Activated T-helper 1 cell treated with anti-CD3 and anti-CD28 coated beads, Interleukin-2, amount 50 U/mL, for 16 hours (primary cell): ENCODE measurements at places on chromosomes 7 and 10.
A peak's percentile ranks its signal among the peaks of the same experiment; 100 is the strongest.

- DNase-seq: no peak
Measured at GRCh38 chr7:111229181-111229740, 138.3 kb downstream of the LRRN3 start.

DNA sequence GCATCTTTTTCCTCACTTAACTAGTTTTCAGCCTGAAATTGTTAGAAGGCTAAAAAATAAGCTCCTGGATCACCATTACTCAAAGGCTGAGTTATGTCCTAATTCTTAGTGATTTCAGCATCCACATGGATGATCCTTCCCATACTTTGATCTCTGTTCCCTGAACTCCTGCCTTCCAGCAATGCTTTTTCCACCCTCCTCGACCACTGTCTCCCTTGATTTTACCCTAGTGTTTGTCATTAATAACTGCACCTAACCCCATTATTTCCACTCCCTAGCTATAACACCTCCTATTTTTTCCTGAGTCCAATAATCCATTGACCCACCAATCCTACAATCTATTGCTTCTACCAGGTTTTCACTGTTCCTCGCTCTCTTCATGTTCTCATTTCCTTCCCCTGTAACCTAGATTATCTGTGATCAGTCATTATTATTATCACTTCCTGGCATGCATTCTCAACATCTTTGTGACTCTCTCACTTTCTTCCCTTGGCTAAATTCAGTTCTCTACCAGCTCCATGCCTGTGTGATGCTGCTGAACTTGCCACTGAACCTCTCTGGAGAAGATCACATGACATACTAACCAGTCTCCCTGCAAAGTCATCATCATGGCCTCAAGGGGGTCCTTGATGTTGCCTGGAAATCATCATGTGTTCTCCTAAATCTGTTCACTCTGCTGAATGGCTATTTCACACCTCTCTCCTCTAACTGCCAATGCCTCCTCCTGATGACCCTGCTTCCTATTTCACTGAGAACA lies 6.5 kb upstream of the CALU start:
- DNase-seq: no peak

- no peak for DNase-seq
Measured at GRCh38 chr10:34185998-34186397, 629.1 kb downstream of the PARD3 start.

DNA sequence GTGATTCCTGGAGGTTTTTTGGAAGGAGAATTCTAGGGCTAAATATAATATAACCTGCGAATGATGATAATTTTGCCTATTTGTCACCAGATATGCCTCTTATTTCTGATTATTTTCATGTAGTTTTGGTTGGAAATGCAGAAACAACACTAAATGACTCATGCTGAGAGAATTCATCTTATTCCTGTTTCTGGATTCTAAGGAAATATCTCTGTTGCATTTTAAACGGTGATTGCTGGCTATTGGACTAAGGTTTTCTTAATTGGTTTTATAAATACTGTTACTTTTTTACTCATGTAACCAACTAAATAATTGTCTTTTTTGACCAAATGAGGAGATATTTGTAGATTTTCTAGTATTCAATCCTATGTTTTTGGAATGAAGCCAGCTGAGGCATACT lies 204.9 kb upstream of the NPSR1 start:
- no peak for DNase-seq

DNA sequence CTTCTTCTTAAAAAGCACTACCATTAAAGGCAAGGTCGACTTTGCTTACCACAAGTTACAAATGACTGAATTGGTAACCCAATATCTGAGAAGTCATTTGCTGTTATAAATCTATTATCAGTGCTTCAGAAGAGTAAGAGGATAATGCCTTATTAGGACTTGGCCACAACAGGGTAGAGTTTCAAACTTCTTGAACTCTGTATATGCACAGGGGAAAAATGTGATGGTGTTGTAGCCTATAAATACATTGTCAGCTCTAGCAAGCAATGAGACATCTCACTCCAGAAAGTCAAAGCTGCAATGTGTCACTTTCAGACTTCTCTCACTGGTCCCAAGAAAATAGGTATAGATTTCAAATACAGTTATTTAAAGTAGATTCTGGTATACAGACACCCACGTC lies 9.3 kb downstream of the TFEC start:
- no peak for DNase-seq

DNA sequence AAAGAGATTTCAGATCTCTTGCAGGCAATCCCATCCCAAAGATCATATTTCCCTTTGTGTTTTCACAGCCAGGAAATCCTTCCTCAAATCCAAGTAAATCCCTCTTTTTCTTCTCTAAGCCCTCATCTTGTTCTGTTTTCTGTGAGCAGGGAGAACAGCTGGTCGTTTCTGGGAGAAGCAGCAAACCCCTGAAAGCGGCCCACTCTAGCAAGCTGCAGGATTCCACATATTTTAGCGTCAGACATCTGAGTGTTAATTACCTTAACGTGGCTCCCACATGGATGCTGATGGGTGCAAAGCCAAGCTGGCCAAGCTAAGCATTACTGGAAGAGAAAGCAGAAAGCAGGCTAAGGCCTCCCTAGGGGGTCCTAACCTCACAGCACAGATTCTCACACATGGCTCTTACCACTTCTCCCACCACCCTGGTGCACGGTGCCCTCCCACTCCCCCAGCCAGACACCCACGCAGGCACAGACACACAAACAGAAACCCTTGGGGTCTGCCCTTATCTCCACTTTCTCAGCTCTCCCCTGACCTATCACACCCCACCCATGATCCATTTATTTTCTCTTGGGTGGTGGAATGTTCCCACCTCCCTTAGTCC lies 551.0 kb upstream of the AUTS2 start:
- DNase-seq: no peak

- no peak for DNase-seq
Measured at GRCh38 chr7:25598765-25599164, 370.5 kb upstream of the NPVF start.

- no peak for DNase-seq
Measured at GRCh38 chr10:118729641-118730258, 25.0 kb downstream of the CACUL1 start.

DNA sequence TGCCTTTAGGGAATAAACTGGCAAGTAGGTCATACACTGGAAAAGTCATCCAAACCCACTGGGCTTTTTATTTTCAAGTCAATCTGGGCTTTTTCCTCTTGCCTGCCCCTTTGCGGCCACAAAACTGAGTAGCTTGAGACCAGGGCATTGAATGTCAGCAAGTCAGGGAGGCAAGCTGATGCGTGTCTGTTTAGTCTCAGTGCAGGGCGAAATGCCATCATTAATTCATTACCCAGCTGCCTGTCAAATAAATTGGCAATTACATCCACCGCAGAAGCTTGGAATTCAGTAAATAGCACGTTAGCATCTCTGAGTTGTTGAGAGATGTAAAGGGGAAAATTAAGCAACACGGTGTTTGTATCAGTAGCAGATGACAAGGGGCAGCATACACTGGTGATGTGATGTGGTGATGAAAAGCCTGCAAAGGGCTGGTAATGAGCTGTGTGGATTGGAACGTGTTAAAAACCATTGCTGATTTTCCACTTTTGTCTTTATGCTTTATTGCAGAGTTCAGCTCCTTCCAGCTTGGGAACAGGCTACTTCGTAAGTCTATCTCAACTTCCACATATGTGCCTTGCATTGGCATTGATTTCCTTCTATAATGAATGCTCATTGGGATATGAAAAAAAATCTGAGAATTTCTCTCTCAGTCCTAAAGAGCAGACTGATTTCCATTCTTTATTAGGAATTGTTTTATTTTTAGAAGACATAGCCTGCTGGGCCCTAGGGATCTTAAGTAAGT lies 535.9 kb downstream of the AUTS2 start:
- no peak for DNase-seq

DNA sequence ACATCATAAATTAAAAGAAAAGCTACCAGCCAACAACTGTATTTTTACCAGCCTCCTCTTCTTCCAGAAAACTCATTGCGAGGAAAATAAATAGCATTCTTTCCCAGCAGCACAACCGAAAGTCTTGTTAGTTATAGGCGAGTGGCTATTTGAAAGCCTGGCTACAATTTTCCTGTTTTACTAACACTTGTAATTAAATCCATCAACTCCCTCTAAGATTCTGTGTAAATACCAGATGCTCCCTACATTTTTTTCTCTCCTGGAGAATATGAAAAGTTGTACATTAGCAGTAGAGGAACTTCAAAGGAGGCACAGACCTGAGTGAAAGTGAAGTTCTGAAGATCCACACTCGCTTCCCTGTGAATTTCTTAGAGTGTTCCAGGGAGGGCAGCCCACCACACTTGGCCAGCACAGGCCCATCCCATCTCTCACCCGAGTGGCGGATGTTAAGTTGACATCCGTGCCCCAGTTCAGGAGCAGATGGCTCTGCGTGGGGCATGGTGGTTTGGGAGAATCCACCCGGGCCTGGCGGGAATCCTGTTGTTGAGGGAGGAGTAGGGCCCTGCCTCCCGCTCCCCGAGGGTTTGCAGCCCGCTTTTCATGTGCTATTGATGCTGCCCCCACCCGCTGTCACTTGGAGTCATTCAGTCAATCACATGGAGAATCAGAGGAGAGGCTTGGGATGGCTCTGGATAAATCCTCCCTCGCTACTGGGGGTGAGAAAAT lies 451.0 kb upstream of the GALNT17 start:
- DNase-seq: no peak

- DNase-seq: peak; percentile 30
Measured at GRCh38 chr10:6347391-6347951, 144.7 kb downstream of the PFKFB3 start.

DNA sequence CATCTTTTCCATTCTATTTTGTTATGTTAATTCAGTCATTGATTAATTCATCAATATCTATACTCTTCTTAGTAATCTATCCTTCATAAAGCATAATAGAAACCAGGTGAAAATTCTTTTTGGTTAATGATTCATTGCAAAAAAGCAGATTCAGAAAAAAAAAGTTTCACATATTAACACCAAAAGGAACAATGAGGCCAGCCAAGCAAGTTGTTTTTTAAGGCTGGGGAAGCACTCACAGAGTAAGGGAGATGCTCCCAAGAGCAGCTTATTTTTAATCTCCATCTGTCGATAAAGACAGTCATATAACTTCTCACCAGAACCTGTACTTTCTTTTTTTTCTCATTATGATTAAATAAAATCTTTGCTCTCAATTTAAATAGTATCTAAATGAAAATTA lies 95.8 kb downstream of the CACNA2D1 start:
- no peak for DNase-seq

GRCh38 chr7:3805151-3805550 lies 504.1 kb downstream of the SDK1 start:
- DNase-seq: no peak

GRCh38 chr10:102247734-102248133 lies 2.4 kb downstream of the GBF1 start:
- no peak for DNase-seq

GRCh38 chr7:24049296-24049695 lies 234.7 kb upstream of the NPY start:
- no peak for DNase-seq

- no peak for DNase-seq
Measured at GRCh38 chr7:157863906-157864810, 527.4 kb downstream of the DNAJB6 start.

- no peak for DNase-seq
Measured at GRCh38 chr10:26216585-26217395, at the start of gene GAD2. GAD2 (plus strand) TSS chr10:26216774; CDS start chr10:26216810, 36 bp downstream.

GRCh38 chr10:71623098-71623985 lies 96.2 kb downstream of the C10orf105 start:
- DNase-seq: no peak

DNA sequence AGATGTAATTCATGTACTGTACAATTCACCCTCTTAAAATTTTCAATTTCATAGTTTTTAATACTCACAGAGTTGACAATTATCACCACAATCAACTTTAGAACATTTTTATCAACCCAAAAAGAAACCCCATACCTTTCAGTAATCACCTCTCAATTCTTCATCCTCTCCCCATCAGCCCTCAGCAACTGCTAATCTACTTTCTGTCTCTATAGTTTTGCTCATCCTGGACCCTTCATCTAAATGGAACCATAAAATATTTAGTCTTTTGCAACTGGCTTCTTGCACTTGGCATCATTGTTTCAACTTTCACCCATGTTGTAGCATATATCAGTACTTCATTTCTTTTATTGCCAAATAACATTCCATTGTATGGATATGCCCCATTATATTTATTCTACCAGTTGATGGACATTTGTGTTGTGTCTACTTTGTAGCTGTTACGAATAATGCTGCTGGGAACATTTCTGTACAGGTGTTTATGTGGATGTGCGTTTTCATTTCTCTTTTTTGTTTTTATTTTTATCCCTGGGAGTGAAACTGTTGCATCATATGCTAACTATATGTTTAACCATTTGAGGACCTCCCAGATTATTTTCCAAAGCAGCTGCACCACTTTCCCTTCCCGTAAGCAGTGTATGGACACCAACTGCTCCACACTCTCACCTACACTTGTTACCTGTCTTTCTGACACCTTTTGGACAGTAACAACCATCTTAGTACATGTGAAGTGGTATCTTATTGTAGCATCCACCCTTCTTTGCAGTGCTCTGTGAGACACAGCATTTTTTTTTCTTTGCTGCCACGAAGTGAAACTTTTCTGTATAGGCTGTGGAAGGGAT lies 65.4 kb upstream of the APBB1IP start:
- DNase-seq: no peak

DNA sequence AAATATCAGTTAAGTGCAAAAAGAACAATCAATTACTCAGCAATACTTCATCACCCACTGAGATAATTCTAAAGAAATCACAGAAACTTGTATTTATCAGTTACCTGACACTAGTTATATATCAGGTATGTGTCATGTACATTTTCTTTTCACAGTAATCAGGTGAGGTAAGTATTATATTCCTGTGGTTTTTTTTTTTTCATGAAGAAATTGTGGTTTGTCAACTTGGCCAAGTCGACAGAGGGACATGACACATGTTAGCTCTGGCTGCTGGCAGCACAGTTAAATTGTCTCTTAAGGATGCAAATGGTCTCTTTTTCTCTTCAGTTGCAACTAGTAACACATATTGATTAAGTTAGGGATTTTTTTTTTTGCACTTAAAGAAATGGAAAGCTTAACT lies 13.7 kb upstream of the GPR141 start:
- no peak for DNase-seq

DNA sequence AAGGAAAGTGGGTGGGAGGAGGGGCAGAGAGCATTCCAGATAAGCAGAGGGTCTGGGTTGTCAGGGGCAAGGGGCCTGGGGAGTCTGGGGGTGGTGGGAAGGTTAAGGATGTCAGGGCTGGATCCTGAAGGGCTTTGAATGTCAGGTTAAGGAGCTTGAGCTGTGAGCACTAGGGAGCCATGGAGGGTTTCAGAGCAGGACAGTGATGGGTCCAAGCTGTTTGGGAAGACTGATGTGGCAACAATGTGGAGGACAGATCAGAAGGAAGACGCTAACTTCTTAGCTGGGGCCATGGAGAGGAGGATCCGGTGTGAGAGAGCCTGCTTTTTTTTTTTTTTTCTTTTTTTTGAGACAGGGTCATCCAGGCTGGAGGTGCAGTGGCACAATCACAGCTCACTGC lies 13.9 kb upstream of the AQP1 start:
- no peak for DNase-seq

DNA sequence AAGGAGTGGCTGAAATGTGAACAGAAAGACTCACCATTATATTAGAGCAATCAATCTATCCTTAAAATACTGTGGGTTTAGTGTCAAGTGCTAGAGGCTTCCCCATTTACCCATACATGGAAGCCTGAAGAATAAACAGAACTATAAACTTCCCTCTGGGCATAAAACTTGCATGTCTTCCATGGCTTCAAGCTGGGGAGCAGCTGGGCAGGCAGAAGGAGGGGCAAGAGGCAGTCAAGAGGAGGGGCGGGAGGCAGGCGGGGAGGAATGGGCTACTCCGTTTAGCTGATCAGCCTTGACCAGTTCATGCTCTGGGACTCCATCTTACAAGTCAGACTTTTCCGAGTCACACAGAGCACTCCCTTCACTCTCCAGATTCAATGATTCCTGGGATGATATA lies 3.5 kb upstream of the PRSS1 start:
- DNase-seq: no peak
